ENCODE measurements at places on chromosomes 6 and 20.

DNA sequence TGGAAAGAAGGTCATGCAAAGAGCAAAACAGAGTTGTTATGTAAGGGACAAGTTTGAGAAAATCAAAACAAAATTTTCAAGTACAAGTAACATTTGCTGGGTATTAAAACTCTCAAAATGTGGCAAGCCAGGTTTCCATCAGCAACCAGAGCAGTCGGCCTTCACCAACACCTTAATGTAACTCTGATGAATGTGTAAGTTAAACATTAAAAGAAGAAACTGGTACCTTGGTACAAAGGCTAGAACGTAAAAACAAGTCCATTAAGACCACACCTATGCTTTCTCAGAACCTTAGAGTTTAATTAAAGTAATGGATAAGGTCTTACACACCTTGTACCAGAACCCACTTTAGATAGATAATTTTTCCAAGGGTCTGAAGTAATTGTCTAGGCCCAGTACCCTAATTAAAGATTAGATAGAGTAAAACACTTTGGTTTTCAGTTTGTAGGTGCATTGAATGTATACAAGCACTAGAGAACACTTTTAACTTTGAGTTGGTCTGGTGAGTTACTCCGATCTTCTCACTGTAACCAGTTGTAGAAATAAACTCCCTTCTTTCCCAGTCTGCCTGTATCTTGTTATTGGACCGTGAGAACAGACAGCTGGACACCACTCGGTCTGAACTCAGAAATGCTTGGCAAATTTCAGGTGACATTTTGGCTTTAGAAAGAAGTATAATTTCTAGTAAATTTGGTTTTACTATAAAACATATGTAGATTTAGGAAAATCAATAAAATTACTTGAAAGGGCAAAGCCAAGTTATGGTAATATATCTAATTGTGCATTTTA is 319.4 kb downstream of the HTR1B start:
- no peak for DNase-seq

GRCh38 chr6:44738601-44739146 is 351.2 kb downstream of the CDC5L start:
- no peak for DNase-seq

DNA sequence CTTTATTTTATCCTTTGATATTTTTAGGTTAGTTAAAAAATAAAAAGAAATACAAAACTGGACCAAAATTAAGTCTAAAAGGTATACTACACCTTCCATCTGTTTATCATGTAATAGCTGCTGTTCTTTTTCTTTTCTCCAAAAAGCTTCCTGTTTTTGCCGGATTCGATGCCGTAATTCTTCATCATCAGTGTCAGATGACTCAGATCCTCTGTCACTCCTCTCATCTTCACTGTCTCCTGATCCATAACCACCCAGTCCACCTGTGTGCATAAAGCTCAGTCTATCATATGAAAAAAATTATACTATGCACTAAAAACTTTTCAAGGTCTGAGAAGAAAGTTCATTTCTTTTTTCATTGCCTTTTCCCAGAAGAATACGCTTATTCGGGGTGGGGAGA is 8.5 kb upstream of the COQ3 start:
- DNase-seq: no peak

DNA sequence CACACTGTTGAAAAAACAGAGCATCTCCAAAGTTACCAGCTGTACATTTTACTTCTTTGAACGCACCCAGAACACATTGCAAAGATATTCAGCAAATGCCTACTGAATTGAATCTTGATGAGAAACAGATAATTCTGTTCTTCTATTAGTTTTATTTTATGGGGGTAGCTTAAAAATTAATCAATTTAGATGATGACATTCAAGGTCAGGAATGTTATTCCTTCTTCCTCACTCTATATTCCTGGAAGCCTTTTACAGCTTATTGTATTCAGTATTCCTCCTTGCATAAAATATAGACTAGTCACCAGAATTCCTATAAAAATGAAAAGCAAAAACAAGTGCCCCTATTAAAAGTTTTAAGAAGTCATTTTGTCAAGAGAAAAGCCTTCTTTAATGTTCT is 21.4 kb upstream of the GMDS start:
- DNase-seq: no peak

DNA sequence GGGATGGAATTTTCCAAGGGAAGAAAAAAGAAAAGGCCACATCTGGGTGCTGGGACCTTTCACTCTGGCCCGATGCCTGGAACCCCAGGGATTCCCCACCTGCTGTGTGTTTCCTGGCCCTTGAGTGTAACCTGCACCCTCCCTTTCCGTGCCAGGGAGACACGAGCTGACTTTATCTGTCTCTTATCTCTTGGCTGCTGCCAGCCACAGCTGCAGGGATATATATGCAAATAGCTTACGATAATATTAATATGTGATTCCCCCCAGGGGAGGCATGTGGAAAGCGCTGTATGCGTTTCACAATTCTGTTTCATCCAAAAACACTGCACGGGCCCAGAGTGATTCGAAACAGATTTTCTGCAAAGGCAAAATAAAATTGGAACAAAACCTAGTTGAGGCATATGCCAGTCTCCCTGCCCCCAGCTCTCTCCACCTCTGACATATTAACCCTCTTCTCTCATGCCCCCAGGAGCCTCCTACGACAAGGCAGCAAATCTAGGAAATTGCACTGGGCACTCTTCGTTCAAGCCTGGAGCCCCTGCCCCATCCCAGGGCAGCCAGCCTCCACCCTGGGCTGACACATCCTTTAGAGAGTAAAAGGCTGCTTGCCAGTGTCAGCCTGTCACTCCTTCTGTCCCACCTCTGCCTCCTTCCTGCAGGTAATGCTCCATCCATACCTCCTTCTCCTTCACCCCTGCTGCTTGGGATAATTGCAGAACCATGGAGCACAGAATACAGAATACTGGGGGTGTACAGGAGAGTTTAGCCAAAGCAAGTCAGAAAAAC is 1.3 kb downstream of the RIPOR3 start:
- DNase-seq: no peak

DNA sequence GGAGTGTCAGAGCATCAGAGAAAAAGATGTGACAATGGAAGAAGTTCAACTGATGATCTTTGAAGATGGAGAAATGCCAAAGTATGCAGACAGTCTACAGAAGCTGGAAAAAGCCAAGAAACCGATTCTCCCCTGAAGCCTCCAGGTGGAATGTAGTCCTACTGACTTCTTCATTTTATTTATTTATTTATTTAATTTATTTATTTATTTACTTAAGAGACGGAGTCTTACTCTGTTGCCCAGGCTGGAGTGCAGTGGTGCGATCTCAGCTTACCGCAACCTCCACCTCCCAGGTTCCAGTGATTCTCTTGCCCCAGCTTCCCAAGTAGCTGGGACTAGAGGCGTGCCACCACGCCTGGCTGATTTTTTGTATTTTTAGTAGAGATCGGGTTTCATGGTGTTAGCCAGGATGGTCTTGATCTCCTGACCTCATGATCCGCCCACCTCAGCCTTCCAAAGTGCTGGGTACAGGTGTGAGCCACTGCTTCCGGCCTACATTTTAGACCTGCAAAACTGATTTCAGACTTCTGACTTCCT is 2.2 kb upstream of the RPF2 start:
- no peak for DNase-seq

- DNase-seq: no peak
Observed at GRCh38 chr6:22106451-22106850, 190.4 kb downstream of the PRL start.

GRCh38 chr6:43262000-43262779 is 18.9 kb downstream of the TTBK1 start:
- no peak for DNase-seq

- no peak for DNase-seq
Observed at GRCh38 chr6:84728602-84729001, 35.8 kb downstream of the TBX18 start.

DNA sequence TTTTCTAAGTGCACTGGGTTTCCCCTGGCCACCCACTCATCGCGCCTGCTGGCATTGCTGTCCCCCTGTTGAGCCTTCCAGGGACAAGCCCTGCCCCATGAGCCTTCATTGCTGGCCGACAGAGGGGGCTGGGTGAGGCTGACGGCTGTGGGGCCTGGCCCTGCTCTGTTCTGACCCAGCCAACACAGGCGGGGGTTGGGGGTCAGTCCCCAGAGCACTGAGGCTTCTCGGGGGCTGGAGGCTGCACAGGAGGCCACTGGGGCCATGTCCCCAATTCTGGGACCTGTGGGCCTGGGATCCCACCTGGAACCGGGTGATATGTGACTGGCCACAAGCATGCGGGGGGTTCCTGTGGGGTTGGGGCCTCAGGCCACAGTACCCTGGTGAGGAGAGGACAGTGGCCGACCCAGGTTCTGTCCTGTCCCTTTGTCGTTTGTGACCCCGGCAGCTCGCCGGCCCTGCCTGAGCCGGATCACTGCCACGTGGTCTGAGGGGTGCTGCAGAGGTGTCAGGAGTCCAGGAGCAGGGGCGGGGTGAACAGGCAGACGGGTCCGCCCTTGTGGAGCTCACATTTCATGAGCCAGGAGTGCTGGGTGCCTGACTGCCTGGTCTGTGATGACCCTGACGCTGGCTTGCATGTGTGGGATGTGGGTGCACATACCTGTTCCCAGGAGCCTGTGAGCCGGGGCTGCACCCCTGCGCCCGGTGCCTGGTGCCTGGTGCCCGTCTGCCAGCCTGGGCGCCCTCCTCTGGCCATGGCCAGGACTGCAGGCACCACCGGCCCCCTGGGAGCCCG is 2.1 kb upstream of the COL20A1 start:
- no peak for DNase-seq

DNA sequence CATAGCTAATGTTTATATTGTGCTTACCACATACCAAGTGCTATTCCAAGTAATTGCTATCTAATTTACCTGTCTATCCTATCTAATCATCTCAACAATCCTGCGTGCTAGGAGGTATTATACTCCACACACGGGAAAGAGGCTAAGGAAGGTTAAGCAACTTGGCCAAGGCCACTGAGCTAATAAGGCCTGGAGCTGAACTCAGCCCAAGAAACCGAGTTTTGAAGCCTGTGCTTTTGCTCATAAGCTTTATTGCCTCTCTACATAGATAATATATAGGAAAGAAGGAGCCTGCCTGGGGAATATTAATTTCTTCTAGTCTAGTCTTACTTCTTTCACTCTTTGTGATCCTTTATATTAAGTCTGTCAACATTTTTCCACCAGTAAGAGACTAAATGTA is 67.8 kb upstream of the ADGRF4 start:
- DNase-seq: no peak

DNA sequence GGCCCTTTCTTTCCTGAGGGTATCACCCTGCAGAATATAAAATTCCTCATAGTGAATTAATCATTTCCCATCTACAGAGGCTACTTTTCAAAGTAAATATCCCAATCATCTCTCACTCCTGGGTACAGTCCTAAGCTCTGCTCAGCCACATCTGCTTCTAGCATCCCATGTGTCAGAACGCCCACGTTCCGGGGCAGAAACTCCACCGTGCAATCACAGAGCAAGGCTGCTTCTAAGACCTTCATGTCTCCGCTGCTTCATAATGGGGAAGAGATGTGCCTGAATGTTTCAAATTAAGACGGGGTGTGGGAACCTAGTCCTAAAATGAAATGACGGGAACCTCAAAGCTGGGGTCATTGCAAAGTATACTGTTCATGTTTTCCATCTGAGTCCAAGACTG is 208.8 kb upstream of the GMDS start:
- DNase-seq: no peak

GRCh38 chr6:13267142-13267651 is 61.1 kb downstream of the TBC1D7 start:
- DNase-seq: no peak

DNA sequence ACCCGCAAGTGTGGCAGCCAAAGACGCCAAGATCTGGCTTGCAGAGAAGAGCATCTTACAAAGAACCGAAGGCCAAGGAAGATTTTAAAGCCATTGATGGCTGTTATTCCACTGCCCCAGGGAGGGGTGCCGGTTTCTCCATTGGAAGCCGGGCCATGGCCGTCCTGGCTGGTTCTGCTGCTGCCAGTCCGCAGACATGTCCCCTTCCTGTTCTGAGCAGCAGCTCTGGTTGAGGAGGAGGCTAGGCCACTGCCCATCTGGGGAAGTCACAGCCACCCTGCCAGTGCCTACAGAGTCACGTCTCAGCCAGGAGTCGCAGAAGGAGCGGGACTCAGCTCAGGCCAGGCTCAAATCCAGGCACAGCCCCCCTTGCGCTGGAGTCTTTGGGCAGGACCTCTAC is 42.6 kb upstream of the MRGBP start:
- no peak for DNase-seq

Data from ascending aorta (tissue), 2 donors.